ENCODE measurements at places on chromosomes 3 and 15. TPM values are rescaled to one million over a fixed set of nuclear protein-coding genes. Genes with fewer than 3 reads are reported as not detected.

GRCh38 chr3:194401346-194401745 lies 2.3 kb upstream of the GP5 start:
- no peak for DNase-seq

DNA sequence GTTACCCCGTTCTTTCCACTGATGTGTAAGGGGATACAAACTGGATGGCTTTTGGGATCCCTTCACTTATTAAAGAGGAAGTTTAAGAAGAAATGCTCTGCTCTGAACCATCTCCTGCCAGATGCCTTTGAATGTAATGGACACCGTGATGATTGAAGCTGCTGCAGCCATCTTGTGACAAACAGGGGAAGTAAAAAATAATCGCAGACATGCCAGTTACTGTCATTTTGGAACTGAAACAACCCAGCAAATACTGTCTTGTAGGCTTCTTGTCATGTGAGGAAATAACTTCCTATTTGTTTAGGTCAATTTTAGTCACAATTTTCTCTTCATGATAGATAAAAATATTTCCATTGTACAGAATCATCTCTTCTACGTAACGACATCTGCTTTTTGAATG lies 224.0 kb downstream of the CHL1 start:
- no peak for DNase-seq

DNA sequence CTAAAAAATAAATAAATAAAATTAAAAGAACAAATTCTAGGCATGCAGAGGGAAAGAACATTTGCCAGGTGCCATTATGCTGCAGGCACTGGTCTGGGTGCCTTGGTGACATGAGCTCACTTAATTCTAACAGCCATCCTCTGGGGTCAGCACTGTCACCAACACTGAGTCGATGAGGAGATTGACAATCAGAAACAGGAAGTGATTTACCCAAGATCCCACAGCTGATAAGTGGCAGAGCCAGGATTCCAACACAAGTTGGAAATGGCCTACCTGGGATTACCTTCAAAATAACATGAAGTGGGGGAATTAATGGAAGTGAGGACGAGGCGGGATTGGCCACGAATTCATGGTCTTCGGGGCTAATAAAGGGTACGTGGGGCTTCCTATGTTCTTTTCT lies 3.6 kb downstream of the PLIN1 start:
- DNase-seq, result no peak

DNA sequence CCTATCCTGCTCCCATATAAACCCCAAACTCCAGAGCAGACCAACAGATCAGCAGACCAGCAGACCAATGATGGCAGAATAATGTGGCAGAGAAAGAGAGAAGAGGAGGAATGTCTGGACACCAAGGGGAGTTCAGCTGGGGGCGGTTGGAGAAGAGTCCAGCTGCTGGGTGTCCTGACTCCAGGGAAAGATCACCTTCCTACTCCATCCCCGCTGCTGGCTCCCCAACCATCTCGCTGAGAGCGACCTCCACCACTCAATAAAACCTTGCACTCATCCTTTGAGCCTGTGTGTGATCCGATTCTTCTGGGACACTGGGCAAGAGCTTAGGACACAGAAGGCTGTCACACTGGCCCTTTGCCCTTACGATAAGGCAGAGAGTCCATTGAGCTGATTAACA lies 12.8 kb upstream of the PLAAT1 start:
- no peak for DNase-seq

- no peak for DNase-seq
These were observed 56.3 kb downstream of the OSBPL10 start for GRCh38 chr3:31924610-31925270.

DNA sequence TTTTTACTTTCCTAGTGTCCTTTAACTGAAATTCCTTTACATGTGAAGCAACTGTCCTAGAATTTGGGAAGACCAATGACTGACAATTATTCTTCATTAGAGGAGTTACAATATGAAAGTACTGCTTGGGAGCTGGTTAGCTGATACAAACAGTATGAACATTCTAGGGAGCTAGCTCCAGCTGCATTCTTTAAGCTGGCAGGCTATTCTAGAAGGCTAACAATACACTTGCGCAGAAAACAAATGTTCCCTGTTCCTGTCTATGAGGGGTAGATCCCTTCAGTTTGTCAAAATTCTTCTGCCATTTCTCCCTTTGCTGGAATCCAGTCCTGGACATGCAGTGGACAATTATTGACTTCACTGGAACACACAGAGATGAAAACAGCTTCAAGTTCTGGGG lies 60.2 kb upstream of the NANOGP8 start:
- no peak for DNase-seq

The PTPRG gene
- polyA plus RNA-seq, result 18.2 TPM

- no peak for DNase-seq
These were observed 25.2 kb upstream of the CNTN3 start for GRCh38 chr3:74639681-74640080.
